ENCODE measurements at places on chromosomes 6 and 20.

GRCh38 chr6:87213364-87213763 lies 58.0 kb downstream of the ZNF292 start:
- no peak for DNase-seq

DNA sequence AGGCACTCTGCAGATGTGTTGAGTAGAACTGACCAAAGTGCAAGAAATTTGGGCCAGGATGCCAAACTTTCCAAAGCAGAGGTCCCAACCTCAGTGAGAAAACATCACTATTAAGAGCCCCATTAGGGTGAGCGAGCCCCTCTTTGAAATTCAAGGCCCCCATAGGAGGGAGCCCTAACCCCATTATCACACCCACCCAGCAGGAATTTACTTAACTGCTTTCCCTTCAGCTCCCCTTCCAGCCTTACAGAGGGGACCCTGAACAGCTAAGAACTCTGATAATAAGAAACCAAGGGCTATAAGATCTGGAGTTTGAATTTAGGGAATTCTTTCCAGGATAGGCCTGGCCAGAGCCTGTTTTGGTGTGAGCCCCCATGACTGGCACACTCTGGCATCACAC lies 130.6 kb downstream of the NFATC2 start:
- no peak for DNase-seq

- DNase-seq, result no peak
Measured at GRCh38 chr6:34447386-34447785, 18.5 kb upstream of the PACSIN1 start.

DNA sequence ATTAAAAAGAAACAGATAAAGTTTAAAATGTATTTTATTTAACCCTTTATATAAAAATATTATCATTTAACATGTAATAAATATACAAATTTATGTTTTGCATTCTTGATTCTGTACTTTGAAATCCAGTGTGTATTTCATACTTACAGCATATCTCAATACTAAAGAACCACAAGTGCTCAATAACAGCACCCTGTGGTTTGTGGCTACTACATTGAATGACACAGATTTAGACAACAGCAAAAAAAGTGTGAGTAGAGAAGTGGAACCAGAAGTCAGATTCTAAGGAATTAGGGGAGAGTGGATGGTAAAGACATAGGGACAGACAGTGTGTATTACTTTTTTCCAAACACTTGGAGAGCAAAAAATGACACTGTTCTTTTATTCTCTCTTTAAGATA lies 524.5 kb downstream of the BMP2 start:
- DNase-seq, result peak; percentile 5

- DNase-seq, result no peak
Measured at GRCh38 chr20:13703265-13703664, 64.5 kb upstream of the TASP1 start.

DNA sequence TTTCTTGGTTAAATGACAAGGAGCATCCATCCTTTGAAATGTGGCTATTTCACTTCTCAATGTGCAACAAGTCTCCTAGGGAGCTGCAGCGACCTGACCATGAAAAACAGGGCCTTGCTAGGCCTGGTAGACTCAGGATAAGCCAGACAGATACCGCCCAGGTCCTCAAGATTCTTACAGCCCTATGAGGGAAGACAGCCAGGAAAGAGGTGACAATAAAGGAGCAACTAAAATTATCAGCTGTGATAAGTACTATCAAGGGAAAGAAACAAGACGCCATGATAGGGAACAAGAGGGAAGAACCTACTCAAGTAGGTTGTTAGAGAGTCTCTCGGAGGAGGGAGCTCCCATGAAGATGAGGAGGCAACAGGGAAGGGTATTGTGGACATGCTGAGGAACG lies 51.4 kb upstream of the EMILIN3 start:
- no peak for DNase-seq

GRCh38 chr6:21151530-21151929 lies 442.0 kb upstream of the SOX4 start:
- DNase-seq, result no peak

DNA sequence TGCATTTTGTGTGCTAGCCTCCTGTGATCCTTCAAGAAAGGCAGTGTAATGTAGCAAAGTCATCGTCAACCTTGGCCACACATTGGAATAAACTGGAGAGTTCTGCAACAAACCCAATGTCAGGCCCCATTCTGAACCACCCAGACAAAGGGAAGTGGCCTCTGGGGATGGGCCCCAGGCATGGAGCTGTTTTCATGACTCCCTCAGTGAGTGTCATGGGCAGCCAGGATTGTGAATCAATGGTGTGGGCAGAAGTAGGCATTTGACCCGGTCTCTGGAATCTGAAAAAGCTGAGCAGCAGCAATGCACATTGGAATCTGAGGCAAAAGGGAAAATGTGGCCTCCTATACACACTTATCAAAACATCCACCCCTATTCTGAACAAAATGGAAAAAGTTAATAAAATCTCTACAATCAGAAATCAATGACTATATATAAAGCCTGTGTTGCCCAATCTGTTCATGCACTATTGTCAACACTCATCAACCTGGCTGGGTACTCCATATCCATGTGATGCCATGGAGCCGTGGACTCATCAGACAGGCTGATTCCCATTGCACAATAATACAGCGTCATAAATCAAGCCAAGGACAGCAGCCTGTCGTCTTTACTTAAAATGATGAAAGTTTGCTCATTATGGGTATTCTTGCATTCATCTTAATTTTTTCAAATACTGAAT lies 134.9 kb upstream of the STMND1 start:
- DNase-seq, result no peak

- DNase-seq, result no peak
Measured at GRCh38 chr6:107740496-107741190, 83.5 kb downstream of the SCML4 start.

DNA sequence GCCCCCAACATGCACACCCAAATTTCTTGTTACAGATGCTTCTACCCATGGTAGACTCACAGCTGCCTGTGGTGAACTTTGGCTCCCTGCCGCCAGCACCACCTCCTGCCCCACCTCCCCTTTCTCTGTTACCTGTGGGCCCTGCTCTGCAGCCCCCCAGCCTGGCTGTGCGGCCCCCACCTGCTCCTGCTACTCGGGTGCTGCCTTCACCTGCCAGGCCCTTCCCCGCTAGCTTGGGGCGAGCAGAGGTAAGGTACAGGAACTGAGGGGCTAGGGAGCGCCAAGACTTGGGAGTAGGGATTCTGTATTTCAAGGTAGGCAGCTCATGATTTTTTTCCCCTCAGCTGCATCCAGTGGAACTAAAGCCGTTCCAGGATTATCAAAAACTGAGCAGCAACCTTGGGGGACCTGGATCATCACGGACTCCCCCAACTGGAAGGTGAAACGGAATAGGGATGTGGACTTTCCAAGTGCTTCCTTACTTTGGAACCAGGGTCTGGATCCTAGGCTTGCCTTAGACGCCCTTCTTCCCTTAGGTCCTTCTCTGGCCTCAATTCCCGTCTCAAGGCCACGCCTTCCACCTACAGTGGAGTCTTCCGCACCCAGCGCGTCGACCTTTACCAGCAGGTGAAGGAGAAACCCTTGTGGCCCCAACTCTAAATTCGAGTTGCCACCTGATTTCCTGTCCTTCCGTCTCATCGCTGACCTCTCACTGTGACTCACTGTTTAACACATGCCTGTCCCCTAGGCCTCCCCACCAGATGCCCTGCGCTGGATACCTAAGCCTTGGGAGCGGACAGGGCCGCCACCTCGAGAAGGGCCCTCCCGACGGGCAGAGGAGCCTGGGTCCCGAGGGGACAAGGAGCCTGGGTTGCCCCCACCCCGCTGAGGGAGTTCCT lies 15.5 kb downstream of the BAG6 start:
- DNase-seq, result no peak

DNA sequence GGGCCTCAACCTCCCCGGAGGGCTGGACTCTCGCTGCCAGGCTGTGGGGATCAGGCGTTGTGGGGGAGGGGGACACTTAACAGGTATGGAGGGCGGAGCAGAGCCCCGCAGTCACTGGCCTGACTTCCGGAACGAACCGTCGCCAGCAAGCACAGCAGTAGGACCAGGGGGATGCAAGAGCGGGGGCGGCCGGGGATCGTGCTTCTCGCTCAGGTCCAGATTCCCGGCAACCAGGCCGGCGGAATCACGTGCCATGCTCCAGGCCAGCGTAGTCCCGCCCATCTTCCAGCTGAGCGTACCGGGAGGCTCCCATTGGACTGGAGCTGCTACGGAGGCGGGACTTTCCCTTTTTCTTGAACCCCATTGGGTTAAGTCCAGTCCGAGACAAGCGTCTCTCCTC lies 10.0 kb upstream of the POU5F1 start:
- DNase-seq, result peak; percentile 71

- no peak for DNase-seq
Measured at GRCh38 chr20:33372993-33373441, 28.3 kb downstream of the CDK5RAP1 start.

DNA sequence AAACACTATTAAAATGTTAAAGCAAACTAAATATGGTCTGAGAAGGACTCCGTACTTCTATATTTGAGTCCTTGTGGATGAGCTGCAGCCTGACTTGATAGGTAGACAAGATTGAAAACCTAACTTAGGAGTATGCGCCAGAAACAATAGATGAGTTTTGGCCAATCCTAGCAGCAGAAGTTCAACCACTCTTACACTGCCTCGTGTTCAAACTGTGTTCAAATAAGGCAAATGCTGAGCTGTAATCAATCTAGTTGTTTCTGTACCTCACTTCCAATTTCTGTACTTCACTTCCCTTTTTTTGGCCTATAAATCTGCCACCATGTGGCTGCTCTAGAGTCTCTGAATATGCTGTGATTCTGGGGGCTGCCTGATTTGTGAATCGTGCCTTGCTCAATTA lies 13.2 kb upstream of the SERINC1 start:
- DNase-seq, result no peak

DNA sequence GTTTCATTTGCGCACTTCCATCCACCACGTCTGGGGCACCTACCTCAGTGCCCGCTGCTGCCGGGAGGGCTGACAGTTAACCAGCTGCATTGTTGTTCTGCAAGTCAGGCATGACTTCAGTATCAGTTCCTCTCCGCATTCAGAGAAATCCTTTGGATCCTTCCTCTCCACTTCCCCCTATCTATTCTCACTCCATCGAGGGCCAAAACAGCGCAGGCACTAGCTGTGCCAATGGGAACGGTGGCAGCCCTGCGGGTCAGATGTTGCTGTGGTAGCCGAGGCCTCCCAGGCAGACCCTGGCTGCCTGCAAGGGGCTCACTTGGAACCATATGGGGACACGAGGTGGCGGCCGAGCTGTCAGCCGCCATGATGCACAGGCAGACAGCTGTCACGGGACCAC lies 64.2 kb upstream of the INSM1 start:
- no peak for DNase-seq

DNA sequence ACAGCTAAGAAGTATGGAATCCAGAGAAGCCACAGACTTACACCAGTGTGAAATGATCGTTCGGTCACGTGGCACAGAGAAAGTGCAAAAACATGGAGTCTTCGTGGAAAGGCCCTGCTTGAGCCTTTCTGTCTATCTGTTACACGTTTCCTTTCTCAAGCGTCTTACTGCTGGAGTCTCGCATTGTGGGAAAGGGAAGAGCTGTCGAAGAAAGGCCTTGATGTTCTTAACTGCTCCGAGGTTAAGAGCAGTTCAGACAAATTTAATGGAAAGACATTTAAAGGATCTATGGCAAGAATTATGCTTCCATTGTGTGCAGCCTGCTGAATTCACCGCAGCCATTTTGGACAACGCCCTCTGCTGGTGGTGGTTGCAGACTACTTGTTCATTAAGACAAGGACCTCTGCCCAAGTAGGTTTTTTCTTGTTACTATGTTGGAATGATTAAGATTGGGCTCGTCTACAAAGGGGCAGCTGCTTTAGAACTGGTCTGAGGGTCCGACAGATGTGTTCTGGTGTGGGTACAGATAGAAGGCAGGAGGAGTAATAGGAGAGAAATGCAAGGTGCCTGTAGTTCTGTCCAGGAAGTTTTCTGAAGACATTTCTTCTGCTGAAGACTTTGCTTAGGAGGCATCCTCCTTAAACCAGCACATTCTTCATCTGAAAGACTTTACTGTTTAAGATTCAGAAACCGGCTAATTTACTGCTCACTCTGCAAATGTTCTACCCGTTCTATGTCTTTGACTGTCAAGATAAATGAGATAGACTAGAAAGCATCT lies 24.7 kb upstream of the CCN6 start:
- peak; percentile 70 for DNase-seq

- no peak for DNase-seq
Measured at GRCh38 chr6:129959358-129959930, 58.9 kb upstream of the L3MBTL3 start.

DNA sequence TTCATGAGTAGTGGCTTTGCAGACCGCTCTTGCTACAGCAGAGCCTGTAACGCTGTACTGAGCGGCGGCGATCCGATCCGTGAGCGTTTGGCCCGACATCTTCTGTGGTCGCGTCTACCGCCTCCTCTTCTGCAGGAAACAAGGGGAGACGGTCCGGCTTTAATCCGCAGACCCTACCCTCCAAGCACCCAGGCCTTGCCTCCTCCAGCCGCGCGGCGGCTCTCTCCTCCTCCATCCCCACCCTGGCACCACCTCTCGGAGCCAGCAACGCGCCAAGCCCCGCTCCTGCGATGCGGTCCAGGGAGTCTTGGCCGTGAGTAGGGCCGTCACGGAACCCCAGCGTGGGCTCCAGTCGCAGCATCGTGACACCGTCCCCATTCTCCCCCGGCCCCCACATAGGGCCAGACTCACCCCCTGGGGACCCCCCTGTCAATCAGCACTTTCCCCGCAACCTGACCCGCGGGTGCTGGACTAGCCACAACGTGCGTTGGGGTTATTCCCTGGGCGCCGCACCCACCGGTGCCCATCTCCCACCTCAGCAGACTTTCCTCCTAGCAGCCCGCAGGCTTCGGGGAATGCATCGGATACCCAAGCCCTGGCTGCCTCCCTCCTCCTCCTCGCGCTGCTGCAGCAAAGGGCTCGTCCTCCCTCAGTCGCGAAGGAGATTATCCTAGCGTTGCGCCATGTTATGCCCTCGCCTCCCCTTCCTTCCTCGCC lies 914 bp downstream of the SNAP91 start:
- no peak for DNase-seq

DNA sequence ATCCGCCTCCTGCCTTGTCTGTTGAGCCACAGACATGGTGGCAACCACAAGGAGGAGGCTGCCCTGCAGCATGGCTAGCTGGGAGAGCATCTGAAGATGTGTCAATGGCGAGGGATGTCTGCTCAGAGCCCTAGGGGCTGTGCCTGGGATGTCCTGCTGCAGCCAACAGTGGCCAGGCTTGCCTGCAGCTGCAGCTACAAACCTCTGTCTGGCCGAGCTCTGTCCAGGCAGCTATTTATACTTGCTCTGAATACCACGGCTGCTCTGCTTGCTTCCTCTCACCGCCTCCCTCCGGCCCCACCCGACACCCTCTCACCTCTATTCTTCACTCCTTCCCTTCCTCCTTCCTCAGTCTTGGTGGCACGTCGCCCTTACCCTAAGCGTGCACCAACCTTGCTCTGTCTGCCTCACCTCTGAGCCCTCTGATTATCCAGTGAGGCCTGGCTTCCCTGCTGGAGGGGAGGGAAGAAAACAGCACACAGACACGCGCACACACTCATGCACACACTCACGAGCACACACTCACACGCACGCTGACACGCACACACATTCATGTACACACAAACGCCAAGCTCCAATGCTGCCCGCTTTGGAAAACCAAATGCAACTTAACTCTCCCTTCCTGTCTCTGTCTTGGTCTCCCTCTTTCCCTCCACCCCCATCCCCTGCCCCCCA lies at the start of gene ANGPT4:
Gene ANGPT4 (minus strand): TSS at position 210 of the 675 bp plus-strand sequence. CDS start 120 bp downstream, at position 90.
- no peak for DNase-seq

- no peak for DNase-seq
Measured at GRCh38 chr6:71502956-71503355, 214.3 kb downstream of the OGFRL1 start.

- no peak for DNase-seq
Measured at GRCh38 chr6:74284284-74284683, 588.3 kb downstream of the CD109 start.

- no peak for DNase-seq
Measured at GRCh38 chr20:48196486-48196885, 411.2 kb upstream of the SULF2 start.

Measured in astrocyte of the spinal cord (primary cell).